ENCODE measurements at places on chromosomes 3 and 15.

- no peak for DNase-seq
These were observed 191.2 kb downstream of the TLE3 start for GRCh38 chr15:69906256-69907185.

GRCh38 chr3:67196677-67197076 is 198.6 kb downstream of the KBTBD8 start:
- no peak for DNase-seq

GRCh38 chr3:30597131-30597768 is 9.2 kb upstream of the TGFBR2 start:
- no peak for DNase-seq

- DNase-seq: no peak
These were observed 3.2 kb upstream of the TBC1D23 start for GRCh38 chr3:100257586-100257985.

DNA sequence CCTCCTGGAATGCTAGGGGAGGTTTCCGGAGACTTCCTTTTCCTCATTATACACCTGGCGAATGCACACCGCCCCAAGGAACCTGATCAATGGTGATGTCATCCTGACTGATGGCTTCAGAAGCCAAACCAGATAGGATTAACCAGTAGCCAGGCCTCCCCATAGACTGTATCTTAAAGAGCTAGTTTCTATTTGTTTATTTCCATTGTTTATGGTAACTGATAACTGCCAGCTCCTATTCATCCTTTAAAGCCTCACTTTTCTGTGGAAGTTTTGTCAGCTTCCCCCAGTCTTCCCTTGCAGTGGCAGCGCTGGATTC is at the start of gene MKRN2OS:
Gene MKRN2OS, minus strand, starts transcription at position 27 of the 319 bp plus-strand sequence. CDS start 35 bp downstream, outside the sequence.
- DNase-seq: no peak

DNA sequence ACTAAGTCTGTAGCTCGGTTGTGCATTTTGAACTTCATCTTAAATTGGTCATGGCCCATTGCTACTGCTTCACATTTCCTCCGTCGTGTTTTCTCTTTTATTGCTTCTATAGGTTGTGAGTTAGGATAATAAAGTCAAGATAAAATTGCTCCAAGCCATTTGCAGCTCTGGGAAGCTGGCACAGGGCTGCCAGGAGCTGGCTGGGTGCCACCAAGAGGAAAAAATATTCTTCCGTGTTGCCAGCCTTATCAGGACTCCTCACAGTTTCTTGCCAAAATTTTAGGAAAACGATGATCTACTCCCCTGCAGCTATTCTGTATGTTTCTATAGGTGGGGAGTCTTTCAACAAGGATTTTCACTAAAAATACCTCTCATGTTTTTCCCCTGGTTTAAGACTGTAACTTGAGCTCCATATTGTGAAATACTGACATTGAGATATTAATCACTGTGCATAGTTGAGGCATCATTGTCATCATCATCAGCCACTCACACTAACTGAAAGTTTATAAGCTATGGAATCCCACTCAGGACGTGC is 55.4 kb upstream of the PIAS1 start:
- no peak for DNase-seq

GRCh38 chr15:79914728-79915127 is 17.9 kb upstream of the MTHFS start:
- DNase-seq: no peak

- no peak for DNase-seq
These were observed 257.5 kb downstream of the LRTM1 start for GRCh38 chr3:54670201-54671000.
